Natural killer cell treated with Interleukin-12 subunit alpha and Interleukin-12 subunit beta and Interleukin-15 and Interleukin-18, amount 100 ng/mL, for 72 hours (primary cell): ENCODE measurements at places on chromosomes 1 and 21. TPM values are rescaled to one million over a fixed set of nuclear protein-coding genes. Genes with fewer than 3 reads are reported as not detected.

DNA sequence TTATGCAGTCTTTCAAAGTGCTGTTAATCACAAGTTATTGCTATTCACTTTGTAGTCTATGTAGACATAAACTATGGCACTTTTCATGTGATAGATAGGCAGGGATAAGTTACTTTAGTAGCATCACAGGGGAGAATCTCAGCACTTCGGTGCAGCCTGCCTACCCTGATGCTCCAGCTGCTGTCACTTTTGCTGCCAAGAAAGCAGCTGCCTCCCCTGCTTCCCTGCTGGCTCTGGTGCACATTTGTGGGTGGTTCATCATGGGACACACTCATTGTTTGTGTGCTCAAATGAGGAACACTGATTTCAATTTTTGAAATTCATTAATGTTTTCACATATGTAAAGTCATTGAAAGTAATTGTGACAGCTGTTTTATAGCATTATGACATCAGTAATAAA lies 272.6 kb downstream of the S1PR1 start:
- no peak overlapping the region for H3K4me3 ChIP-seq
- no peak overlapping the region for H3K27ac ChIP-seq
- no peaks in the 10 kb centered on the region for H3K4me1 ChIP-seq
- no peak for DNase-seq
- no peaks in the 10 kb centered on the region for H3K36me3 ChIP-seq

The IL24 gene
- total RNA-seq: not detected

GRCh38 chr1:50109116-50109515 lies 396 bp downstream of the ELAVL4 start:
- peaks cover 38% of the 10 kb centered on the region for H3K27me3 ChIP-seq
- H3K4me3 ChIP-seq: no peak overlapping the region
- no peak overlapping the region for H3K27ac ChIP-seq
- no peaks in the 10 kb centered on the region for H3K36me3 ChIP-seq
- DNase-seq: no peak

DNA sequence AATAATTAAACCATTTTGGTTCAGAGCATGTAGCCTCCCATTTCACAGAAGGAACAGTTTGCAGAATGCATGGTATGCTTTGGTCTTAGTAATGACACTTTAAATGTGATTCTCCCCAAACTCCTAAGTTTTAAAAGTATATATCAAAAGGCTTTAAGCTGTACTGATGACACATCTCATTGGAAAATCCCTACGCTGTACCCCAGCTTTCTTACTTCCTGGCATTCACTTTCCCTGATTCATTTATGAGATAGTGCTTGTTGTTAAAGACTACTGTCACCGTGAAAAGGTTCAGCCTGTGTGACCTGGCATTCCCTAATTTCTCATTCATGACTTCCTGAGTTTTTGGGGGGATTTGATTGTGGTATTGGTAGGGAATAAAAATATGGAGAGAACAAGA lies 53.4 kb downstream of the MPZL1 start:
- peaks cover 16% of the 10 kb centered on the region for H3K36me3 ChIP-seq
- H3K4me1 ChIP-seq: peaks cover 2% of the 10 kb centered on the region

The KRTAP19-3 gene
- total RNA-seq: not detected

DNA sequence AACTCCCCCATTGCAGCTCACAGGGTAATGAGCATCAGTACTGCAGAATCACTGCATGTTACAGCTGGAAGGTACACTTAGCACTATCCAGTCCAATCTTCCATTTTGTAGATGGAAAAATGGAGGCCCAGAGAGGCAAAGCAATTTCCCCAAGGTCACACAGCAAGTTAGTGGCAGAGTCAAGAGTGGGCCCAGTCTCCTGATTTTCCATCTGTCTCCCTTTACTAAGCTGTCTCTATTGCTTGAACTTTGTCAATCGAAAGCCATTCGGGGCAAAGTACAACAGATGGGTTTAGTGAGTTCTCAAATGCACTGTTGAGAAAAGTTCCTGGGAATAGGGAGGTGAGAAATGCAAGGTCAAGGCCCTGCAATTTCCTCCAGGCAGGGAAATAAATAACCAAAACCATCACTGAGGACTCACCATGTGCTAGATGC lies 50.4 kb upstream of the IFFO2 start:
- DNase-seq: no peak
- peaks cover 37% of the 10 kb centered on the region for H3K27me3 ChIP-seq
- peaks cover 21% of the 10 kb centered on the region for H3K4me1 ChIP-seq
- H3K4me3 ChIP-seq: no peak overlapping the region
- H3K27ac ChIP-seq: no peak overlapping the region

The PTGS2 gene
- total RNA-seq: 3.8 TPM

DNA sequence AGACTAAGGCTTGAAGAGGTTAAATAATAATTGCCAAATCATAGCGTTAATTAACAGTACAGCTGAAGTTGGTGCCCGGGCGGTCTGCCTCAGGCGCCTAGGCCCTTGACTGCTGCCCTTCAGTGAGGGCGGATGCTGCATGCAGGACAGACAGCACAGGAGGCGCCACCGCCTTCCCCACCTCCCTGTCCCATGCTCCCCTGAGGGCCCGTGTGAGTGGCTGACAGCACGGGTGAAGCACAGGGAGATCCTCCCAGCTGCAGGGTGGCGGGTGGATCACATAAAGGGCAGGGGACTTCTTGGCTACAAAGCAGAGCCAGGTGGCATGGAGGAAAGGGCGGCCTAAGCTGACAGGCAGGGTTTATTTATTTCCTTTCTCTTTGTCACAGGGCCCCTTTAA lies 49.1 kb downstream of the DDX20 start:
- H3K4me3 ChIP-seq: no peak overlapping the region
- H3K27me3 ChIP-seq: no peaks in the 10 kb centered on the region
- no peak for DNase-seq
- H3K4me1 ChIP-seq: no peaks in the 10 kb centered on the region
- no peak overlapping the region for H3K27ac ChIP-seq
- H3K36me3 ChIP-seq: no peaks in the 10 kb centered on the region

DNA sequence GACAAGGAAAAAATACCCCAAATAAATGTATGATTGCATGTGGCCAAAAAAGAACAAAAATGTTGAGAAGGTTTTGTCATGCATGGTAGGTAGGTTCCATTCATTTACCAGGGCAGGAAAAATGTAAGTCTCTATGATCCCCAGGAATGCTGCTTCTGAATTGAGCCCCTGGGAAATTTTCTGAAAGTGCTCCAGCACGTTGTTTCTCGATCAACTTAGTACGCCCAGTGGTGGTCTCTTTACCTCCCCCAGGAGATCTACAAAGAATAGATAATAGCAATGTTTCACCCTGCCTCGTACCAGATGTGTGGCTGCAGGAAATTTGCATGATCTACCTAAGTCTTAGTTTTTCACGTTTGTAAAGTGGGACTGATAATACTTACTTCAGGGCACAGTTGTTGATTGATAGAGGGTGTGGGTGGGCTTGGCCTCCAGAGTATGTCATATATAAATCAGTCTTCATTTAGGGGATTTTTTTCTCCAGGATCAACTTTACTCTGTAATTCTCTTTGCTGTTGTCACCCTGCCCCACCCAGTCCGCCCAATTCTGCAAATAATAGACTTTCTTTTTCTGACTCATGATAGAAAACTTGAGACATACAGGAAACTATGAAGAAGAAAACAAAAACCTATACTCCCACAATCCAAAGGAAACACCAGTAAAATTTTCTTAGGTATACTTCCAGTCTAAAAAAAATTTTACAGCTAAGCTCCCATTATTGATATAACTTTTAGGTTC lies 462.0 kb upstream of the RUNX1 start:
- H3K4me1 ChIP-seq: peaks cover 35% of the 10 kb centered on the region
- peaks cover 29% of the 10 kb centered on the region for H3K27me3 ChIP-seq
- no peaks in the 10 kb centered on the region for H3K36me3 ChIP-seq
- H3K27ac ChIP-seq: no peak overlapping the region
- H3K4me3 ChIP-seq: no peak overlapping the region

DNA sequence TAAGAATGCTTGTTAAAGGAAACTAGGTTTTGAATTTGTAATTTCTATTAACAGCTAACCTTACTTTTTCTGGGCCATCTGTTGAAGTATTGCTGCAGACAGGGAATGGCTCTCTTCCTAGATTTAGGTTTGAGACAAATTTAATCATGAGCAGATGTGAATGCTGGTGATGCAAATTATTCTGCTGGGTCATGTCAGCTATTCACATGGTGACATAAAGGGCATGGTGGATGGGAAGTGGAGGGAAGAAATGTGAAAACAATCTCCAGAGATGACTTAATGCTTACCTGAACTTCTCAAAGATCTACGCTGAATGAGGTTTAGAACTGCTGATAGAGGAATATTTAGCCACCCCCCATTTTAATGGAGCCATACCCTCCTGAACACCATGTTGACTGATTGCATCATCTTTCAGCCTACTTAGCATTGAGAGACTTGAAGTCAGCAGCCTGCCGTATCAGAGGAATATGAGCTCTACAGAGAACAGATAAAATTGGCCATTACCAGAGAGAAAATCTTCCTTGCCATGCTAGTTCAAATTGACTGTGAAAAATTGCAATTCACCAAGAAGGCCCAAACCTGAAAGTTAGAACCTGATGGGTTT lies 138.8 kb downstream of the HHAT start:
- no peak overlapping the region for H3K27ac ChIP-seq
- no peaks in the 10 kb centered on the region for H3K36me3 ChIP-seq
- H3K27me3 ChIP-seq: peaks cover 9% of the 10 kb centered on the region

The SHE gene
- 0.19 TPM for total RNA-seq

DNA sequence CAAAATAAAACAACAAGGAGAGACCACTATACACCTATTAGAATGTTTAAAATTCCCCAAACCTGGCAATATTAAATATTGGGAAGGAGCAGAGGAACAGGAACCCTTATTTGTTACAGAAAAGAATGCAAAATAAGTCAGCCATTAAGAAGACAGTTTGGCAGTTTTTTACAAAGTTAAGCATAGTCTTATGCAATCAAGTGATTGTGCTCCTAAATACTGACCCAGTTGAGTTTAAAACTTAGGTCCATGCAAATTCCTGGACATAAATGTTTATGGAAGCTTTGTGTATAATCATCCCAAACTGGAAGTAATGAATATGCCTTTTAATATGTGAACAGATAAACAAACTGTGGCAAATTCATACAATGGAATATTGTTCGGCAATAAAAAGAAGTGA lies 72.9 kb upstream of the RGS4 start:
- H3K4me3 ChIP-seq: no peak overlapping the region
- H3K4me1 ChIP-seq: no peaks in the 10 kb centered on the region
- H3K27me3 ChIP-seq: peaks cover 10% of the 10 kb centered on the region

GRCh38 chr21:42405064-42406013 lies 1.6 kb downstream of the UBASH3A start:
- H3K36me3 ChIP-seq: peaks cover 5% of the 10 kb centered on the region
- H3K27me3 ChIP-seq: peaks cover 23% of the 10 kb centered on the region
- H3K4me1 ChIP-seq: peaks cover 22% of the 10 kb centered on the region
- peak overlapping the region; percentile 94 for H3K4me3 ChIP-seq
- no peak for DNase-seq

DNA sequence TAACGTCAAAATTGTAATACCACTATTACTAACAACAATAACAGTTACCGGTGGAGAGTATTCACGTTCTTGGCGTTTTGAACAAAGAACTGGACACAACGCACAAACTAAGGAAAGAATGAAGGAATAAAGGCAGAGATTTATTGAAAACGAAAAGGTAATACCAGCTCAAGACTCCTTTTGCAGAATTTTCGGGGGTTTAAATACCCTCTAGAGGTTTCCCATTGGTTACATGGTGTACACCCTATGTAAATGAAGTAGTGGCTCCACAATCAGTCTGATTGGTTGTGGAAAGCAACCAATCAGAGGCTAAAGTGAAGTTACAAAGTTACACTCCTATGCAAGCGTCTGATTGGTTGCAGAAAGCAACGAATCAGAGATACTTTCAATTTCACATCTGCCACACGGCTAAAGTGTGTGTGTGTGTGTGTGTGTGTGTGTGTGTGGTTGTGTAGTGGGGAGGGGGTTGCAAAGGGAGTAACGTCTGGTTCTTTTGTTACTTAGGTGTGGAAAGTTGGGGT lies 1.1 kb upstream of the GTF2B start:
- H3K27me3 ChIP-seq: no peaks in the 10 kb centered on the region
- peaks cover 37% of the 10 kb centered on the region for H3K4me1 ChIP-seq
- H3K4me3 ChIP-seq: peak overlapping the region; percentile 95

- H3K4me1 ChIP-seq: no peaks in the 10 kb centered on the region
- no peak for DNase-seq
- H3K27ac ChIP-seq: no peak overlapping the region
- no peak overlapping the region for H3K4me3 ChIP-seq
- H3K36me3 ChIP-seq: no peaks in the 10 kb centered on the region
These were observed 714.1 kb upstream of the CHRM3 start for GRCh38 chr1:238672262-238672661.

The EDN2 gene
- total RNA-seq: not detected

DNA sequence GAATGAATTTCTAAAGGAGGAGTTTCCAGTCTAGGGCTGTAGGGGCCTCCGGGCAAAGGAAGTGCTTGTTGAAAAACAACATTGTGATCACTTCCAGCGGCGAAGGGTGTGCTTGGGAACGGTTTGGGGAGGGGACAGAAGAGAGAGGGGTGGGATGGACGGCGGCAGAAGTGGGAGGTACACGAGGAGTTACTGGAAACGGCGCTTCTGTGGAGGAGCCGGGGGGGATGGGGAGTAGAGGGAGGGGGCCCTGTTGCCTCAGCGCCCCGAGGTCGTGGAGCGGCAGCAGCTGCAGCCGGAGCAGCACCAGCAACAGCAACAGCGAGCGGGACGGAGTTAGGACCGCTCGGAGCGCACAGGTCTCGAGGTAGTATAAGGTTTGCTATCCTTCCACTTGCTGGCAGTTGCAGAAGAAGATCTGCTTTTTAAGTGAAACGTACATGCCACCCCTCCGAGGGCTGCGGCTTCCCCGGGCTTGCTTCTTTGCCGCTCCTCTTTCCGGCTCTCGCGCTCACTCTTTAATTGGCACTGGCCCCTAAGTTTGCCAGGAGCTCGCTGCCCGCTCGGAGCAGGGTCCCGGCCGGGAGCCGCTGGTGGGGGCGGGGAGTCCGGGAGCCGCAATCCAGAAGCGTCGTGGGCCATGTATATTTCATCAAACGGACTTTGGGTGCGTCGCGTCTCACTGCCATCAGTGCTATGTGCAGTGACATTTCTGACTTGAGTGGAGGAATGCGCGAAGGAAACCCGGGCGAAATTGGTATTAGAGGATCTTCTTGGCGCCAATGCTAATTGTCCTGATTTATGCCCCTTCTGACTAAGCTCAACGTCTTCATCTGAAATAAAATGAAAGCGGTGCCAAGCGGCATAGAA lies 771 bp upstream of the NTNG1 start:
- H3K4me1 ChIP-seq: peaks cover 17% of the 10 kb centered on the region
- H3K27me3 ChIP-seq: peaks cover 62% of the 10 kb centered on the region
- H3K27ac ChIP-seq: no peak overlapping the region

GRCh38 chr1:224380003-224380402 lies 23.3 kb downstream of the CNIH4 start:
- H3K4me1 ChIP-seq: peaks cover 57% of the 10 kb centered on the region
- peak overlapping the region; percentile 85 for H3K4me3 ChIP-seq
- peak overlapping the region; percentile 78 for H3K27ac ChIP-seq
- peaks cover 11% of the 10 kb centered on the region for H3K36me3 ChIP-seq

- H3K27me3 ChIP-seq: no peaks in the 10 kb centered on the region
- no peak for DNase-seq
- peak overlapping the region; percentile 19 for H3K4me3 ChIP-seq
These were observed 129.8 kb downstream of the VAV3 start for GRCh38 chr1:107835151-107835670.
